ENCODE measurements at places on chromosomes 1 and 21.

DNA sequence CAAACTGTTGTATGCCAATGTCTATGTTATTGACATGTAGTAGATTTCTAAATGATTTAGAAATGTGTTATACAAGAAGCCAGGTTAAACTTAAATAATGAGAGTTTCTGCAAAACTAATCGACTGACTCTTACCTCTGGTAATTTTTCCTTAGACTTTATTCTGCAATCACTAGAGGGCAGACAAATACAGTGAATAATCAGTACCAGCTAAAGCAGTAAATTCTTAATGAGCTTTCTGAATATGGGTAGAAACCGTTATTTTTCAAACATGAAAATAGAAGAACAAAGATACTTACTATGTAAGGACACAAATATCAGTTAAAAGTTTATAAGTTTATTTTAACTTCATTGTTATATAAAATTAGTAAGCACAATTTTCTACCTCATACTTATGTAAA lies 97.9 kb upstream of the RGS1 start:
- DNase-seq = peak; percentile 67

DNA sequence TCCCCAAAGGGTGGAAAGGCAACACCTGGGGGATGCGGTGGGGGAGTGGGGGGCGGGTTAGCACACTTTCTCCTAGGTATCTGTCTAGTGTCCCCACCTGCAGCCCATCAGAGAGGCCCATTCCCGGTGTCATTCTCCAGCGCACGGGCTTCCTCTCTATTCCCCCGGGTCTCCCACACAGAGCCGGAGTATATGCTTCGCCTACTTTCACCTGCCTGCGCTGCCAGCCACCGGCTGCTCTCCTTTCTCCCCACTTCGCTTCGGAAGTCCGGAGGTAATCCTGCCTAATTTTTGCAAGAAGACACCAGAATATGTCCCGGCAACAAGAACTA lies 852 bp downstream of the RGS7 start:
- no peak for DNase-seq

- peak; percentile 86 for DNase-seq
Observed at GRCh38 chr1:61851849-61852669, 109.8 kb downstream of the PATJ start.

DNA sequence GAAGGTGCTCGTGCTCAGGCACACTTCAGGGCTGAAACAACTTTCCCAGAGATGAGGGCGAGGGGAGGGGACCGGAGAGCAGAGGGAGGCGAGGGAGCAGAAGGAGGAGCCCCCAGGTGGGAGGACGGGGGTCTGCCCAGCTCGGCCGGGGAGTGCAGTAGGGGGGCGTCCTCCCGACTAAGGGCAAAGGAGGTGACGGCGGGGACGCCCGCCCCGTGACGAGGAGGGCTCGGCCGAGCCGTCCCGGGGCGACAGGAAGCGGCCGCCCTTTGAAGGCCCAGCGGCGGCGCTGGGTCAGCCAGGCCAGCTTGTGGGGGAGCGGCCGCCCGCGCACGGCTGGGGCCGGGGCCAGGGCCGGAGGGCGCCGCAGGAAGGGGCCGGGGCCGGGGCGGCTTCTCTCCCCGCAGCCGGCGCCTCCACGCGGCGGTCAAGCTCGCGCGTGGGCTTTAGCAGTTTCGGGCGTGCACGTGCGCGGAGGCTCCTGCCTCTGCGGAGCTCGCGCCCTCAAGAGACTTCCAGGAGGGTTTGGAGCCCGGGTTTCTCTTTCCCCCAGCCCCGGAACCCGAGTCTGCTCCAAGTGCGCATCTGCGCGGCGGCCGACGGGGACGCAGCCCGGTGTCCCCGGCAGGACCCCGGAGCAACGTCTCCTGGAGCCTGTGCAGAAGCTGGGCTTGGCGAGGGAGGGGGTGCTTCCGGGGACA lies 100.8 kb upstream of the SLC45A1 start:
- DNase-seq = peak; percentile 46

- no peak for DNase-seq
Observed at GRCh38 chr1:232813760-232814159, 8.5 kb downstream of the MAP10 start.

GRCh38 chr1:4633346-4633745 lies 21.1 kb upstream of the AJAP1 start:
- DNase-seq = no peak

DNA sequence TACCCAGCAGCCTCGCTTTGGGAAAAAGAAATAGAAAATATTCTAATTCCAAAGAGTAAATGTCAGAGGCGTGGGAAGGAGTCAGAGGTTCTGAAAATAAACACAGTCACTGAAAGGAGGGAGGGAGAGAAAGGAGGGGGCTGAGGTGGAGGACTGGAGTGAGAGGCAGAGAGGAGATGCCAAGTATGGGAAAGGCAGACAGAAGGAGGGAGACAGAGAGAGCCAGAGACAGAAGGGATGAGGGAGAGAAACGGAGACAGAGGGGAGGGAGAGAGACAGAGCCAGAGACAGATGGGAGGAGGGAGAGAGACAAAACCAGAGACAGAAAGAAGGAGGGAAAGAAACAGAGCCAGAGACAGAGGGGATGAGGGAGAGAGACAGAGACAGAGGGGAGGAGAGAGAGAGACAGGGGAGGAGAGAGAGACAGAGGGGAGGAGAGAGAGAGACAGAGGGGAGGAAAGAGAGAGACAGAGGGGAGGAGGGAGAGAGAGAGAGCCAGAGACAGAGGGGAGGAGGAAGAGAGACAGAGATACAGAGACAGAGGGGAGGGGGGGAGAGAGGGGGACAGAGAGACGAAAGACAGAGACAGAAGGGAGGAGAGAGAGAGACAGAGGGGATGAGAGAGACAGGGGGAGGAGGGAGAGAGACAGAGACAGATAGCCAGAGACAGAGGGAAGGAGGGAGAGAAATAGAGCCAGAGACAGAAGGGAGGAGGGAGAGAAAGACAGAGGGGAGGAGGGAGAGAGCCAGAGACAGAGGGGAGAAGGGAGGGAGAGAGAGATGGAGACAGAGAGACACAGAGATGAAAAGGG lies 525.5 kb downstream of the MATN1 start:
- no peak for DNase-seq

Data from dermis blood vessel endothelial cell (primary cell).